ENCODE measurements at places on chromosomes 1 and 21.

- no peak for DNase-seq
These were observed 25.9 kb upstream of the KCNA2 start for GRCh38 chr1:110631836-110632620.

- DNase-seq = no peak
These were observed 24.8 kb downstream of the SLC19A1 start for GRCh38 chr21:45517249-45518065.

- DNase-seq = no peak
These were observed 40.7 kb downstream of the RIPK4 start for GRCh38 chr21:41726058-41726558.

- DNase-seq = no peak
These were observed 543.4 kb downstream of the NEGR1 start for GRCh38 chr1:71738910-71739309.

- DNase-seq = no peak
These were observed 744 bp downstream of the MIER1 start for GRCh38 chr1:66925558-66925910.

- no peak for DNase-seq
These were observed 124.2 kb downstream of the MRPS6 start for GRCh38 chr21:34197561-34197960.

DNA sequence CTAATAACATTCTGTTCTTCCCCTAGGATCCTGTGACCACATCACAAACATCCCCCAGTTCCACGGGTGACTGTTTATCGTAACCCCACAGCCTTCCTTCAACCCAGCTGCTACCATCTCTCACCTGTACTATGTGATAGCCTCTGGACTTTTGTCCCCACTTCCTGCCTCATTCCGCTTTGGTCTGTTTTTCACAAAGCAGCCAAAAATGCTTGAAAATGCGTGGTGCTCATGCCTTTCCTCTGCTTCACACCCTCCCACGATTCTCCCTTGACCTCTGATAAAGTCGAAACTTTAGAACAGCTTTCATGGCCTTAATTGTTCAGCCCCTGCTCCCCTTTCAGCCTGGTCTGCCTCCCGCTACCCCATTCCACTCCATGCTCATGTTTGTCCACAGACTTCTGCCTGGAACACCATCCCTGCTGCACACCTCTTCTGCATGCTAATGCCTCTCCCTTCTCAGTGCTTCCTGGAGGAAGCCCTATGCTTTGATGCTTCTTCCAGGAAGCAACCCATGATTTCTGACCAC is 165.6 kb downstream of the PLPP3 start:
- no peak for DNase-seq

- DNase-seq = no peak
These were observed 20.1 kb upstream of the DNAJC28 start for GRCh38 chr21:33511639-33512038.

DNA sequence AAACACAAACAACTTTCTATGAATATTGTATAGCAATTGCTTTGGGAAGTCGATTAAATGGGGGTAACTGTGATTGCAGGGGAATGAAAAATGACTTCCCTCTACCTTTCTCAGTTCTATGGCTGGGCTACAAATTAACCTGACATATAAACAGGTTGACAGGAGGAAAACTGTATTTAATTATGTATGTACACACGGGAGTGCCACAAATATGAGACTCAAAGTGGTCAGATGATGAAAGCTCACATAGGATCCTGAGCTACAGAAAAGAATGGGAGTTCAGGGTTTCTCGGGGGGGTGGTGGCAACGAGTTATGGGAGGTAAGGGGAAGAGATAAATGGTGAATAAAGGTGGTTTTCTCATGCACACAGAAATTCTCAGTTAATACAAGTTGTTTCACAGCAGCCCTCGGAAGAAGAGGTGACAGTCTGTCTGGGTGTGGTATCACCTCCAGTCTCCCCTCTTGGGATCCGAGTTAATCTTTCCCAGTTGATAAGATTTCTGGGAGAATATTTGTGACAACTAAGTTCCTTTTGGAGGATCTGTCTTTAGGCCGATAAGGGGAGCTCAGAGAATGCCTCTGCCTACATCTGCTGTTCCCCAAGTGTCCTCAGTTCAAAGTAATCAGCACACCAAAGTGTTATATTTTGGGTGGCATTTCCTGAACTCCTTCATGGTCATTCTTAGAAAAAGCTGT is 26.3 kb downstream of the GADD45A start:
- no peak for DNase-seq

GRCh38 chr1:160431571-160431970 is 31.2 kb downstream of the VANGL2 start:
- no peak for DNase-seq

DNA sequence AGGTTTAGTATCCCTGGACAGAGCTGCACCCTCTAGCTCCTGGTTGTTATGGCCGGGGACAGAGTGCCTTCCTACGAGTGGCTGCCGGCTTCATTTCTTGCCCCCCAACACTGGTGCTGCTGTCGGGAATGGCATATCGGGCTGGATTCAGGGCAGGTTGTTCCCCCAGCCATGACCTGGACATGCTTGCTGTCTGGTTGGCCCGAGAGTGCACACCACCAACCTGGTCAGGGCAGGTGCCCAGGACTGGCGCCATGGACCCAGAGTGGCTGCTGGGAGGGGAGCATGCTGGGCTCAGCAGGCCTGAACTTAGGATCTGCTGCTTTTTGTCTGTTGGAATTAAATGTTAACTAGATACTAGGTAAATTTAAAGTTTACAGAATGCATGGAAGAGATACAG is 21.8 kb downstream of the H6PD start:
- no peak for DNase-seq
